ENCODE measurements at places on chromosomes 11 and 22. TPM values are rescaled to one million over a fixed set of nuclear protein-coding genes. Genes with fewer than 3 reads are reported as not detected.

DNA sequence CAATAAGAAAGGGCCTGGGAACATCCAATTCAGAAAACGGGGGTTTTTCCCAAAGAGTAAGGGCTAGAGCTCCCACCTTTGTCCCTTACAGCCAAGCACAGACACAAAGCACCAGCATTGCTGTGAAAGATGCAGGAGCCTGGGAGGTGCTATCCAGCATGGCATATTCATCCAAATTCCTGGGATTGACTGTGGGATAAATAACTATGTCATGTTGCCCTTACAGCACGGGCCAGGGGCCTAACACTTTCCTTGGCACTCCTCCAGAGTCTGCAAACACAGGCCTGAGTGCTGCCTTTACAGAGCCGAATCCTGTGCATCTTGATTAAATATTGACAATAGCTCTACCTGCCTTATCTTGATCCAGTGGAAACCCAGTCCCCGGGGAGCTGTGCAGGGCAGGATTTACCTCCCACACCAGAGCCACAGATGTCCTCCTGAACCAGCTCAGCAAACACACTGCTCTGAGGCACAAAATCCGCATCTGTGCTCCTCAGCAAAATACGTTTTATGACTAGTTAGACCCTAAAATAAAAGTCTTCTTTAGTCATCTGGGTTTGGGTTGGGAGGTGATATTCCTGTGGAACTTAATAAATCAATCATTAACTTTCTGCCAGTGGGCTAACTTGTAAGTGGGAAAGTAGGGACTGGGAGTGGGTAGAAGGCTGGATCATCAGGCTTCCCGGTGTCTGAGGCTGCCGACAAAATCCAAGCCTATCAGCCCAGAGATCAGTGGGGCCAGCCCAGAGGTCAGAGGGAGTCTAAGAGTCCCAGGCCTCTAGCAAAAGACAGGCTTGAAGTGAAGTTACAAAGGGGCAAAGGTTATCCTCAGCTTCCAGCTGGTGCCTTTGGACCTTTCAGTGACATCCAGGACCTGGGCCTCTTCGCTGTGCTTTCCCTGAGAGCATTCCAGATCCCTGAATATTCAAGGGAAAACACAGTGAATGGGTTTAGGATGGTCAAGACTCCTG lies 36.5 kb downstream of the POU2AF3 start:
- DNase-seq = no peak

DNA sequence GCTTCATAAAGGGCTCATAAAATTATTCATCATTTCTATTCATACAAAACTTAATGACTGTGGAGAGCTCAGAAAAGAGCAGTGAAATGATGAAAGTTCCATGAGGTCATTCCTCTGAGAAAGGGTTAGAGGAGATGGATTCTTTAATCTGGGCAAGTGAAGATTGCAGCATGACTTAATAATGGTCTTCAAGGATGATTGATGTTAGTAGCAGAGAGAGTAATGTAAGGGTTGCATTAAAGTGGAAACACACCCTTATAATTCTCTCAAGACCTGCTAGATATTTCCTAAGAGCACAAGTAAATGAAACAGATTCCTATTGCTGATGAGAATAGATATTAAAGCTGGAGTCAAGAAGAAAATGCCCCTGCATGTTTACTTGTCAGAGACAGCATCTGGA lies 711.6 kb upstream of the ANO5 start:
- no peak for DNase-seq

Gene SLC37A2
- total RNA-seq = 0.37 TPM

Gene CCDC81
- total RNA-seq = 1.4 TPM

- DNase-seq = no peak
Measured at GRCh38 chr11:108825381-108825780, 160.5 kb downstream of the DDX10 start.

- DNase-seq = no peak
Measured at GRCh38 chr11:113593698-113594308, 112.3 kb downstream of the TMPRSS5 start.

DNA sequence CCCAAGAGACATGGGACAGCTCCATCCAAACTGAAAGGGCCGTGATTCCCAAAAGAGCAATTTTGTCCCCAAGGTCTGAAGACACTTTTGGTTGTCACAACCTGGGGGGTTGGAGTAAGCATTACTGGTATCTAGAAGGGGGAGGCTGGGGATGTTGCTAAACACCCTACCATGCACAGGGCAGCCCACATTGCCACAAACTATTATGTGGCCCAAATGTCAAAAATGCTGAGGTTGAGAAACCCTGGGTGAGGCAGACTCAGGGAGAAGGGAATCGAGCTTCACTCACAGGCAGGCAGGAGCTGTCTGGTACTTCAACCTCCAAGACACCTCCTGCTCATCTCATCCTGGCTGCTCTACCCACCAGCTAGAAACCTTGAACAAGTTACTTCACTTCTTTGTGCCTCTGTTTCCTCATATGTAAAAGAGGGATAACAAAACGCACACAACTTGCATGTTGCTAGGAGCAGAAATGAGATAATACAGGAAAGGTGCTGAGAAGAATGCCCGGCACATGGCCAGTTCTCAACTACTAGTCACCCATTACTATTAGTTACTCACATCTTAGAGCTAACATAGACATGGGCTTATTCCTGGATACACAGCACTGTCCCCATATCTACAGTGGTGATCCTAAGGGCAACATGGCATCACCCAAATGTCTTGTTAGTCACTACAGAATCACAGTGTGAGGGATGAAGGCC lies 8.8 kb downstream of the SERPIND1 start:
- DNase-seq = no peak

Gene TESMIN
- 0.55 TPM for total RNA-seq

DNA sequence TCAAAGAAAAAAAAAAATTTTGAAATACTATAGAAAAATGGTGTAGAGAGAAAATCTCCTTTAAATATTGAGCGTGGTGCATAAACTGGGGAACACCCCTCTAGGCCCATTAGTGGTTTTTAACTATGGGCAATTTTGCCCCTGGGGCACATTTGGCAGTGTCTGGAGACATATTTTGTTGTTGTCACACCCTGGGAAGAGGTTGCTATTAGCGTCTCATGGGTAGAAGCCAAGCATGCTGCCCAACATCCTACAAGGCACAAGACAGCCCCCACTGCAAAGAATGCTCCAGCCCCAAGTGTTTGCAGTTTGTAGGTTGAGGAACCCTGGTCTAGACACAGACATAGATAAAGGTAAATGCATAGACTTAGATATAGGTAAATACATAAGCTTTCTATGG lies 92.6 kb downstream of the KIAA1671 start:
- no peak for DNase-seq

- no peak for DNase-seq
Measured at GRCh38 chr11:6251990-6252473, 7.6 kb upstream of the CCKBR start.

DNA sequence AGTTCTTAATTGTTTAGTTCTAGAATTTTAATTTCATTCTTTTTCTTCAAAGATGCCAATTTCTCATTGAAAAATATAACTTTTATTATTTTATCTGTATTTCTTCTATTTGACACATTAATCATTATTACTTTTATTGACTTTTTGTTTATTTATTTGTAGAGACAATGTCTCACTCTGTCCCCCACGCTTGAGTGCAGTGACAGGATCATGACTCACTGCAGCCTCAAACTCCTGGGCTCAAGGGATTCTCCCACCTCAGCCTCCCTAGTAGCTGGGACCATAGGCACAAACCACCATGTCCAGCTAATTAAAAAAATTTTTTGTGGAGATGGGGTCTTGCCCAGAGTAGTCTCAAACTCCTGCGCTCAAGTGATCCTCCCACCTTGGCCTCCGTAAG lies 30.3 kb upstream of the FBLN1 start:
- no peak for DNase-seq

DNA sequence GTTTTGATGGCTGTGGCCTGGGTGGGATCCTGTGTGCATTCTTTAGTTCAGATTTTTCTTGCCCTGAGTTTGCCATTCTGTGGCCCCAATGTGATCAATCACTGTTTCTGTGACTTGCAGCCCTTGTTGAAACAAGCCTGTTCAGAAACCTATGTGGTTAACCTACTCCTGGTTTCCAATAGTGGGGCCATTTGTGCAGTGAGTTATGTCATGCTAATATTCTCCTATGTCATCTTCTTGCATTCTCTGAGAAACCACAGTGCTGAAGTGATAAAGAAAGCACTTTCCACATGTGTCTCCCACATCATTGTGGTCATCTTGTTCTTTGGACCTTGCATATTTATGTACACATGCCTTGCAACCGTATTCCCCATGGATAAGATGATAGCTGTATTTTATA lies 620 bp downstream of the OR4C16 start:
- DNase-seq = no peak

DNA sequence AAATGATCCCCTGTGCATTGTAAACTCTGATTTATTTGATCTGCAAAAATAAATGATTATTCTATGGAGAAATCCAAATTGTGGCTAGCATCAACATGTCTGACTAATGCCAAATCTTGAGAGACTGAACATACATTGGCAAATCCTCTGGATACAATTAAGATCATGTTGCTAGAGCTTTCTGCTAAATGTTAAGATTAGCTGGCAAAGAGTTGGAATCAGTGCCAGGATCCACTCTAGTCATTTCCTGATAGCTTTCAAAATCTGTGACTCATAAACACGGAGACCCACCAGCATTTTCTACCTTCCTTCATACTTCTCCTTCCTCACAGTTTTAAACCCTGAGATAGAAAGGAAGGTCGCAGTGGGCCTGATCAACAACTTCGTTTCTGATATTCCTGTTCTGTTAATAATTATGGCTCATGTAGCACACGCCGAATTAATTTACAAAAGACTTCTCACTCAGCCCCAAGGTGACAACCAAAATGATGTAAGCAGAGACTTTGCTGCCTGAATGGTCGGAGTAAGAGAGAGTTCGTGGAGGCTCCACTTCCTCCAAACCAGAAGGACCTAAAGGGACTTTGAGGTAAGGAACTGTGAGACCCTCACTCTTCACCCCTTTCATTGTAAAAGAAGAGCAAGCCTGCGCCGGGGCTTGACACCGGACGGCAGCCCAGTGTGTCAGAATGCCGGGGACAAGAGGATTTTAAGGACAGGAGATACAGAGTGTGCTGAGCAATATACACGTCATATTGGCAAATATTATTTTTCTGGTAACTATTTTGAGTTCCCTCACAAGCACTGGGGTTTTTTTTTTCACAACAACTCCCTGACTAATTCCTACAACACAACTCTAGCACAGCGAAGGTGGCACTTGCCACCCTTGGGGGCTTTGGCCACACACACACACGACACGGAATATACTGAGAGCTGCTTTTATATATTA lies 42.0 kb downstream of the SERPINH1 start:
- no peak for DNase-seq

Gene SLC22A6
- total RNA-seq = not detected

DNA sequence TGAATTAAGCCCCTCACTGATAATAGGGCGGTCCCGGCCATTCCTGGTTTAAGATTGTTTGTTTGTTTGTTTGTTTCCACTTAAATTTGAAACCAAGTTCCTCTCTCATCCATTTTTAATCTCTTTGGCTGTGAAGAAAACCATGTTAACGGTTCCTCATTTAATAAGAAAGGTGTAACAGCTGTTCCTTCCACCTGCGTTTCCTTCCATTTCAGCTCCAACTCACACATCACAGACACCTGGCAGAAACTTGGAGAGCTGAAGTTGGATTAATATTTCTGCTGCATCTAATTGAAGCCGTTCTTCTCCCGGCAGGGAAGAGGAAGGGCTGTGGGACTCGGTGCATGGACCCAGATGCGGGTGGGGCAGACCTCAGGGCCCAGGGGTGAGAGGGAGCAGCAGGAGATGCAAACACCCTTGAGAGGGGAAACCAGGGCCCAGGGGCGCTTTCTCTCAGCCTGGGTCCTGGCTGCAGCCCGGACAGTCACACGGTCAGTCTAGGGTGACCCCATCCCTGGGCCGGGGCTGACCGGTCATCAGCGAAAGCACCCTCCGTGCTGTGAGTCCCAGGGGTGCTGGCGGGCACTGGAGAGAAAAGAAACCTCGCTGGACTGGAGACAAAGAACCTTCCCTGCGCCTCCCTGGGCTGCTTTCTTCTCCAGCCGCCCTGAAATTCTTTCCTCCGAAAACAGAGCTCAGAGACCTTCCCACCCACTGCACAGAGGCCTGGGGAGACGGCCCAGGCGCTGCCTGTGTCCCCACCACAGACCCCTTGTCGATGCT lies 242.0 kb downstream of the BRD1 start:
- DNase-seq = no peak

Gene LRRC75B
- 10.3 TPM for total RNA-seq

GRCh38 chr11:17413414-17414316 lies 25.2 kb upstream of the KCNJ11 start:
- no peak for DNase-seq

GRCh38 chr11:115199481-115200069 lies 304.6 kb downstream of the CADM1 start:
- DNase-seq = no peak

Gene CD3E
- not detected for total RNA-seq

DNA sequence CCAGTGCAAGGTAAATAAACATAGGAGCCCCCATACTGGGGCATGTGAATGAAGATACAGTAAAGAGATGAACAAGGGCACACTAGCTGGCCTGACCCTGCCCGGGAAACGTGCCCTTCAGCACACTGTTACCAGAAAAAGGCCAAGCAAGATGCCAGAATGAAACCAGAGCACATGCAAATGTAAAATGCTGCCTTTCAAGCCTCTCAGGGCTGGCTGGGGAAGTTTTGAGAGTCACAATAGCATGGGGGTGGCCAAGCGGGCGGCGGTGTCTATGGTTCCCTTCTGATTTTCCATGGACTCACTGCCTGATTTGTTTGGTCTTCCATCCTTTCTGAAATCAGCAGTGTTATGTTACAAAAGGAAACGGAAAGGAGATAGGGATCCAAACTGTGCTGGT lies 18.9 kb upstream of the SUSD2 start:
- no peak for DNase-seq

Gene BIRC3
- 1.0 TPM for total RNA-seq

- DNase-seq = no peak
Measured at GRCh38 chr11:34416766-34417165, 22.0 kb upstream of the CAT start.

DNA sequence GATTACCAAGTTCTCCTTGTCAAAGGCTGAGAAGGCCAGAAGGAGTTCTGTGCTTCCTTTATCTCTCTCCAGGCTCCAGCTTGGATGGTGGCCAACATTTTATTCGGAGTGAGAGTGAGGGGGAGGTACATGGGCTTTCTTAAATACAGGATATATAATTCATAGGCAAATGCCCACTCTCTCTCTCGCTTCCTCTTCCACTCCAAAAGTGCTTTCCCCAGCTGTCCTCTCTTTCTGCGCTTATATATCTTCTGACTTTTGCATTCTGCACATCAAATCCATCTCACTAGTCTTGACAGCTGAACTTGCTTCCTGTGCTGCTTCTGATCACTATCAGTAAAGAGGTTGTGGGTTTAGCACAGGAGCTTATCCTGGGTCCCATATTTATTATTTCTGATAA lies 125.4 kb upstream of the ARHGAP20 start:
- DNase-seq = no peak

Gene SMC1B
- not detected for total RNA-seq

Gene MAPK8IP2
- 2.8 TPM for total RNA-seq

- DNase-seq = no peak
Measured at GRCh38 chr22:30118291-30118690, 38.0 kb downstream of the HORMAD2 start.

Gene BRSK2
- 1.9 TPM for total RNA-seq

GRCh38 chr11:110522471-110522870 lies 92.7 kb downstream of the FDX1 start:
- no peak for DNase-seq

GRCh38 chr11:48093323-48093722 lies 113.0 kb downstream of the PTPRJ start:
- no peak for DNase-seq
